ENCODE measurements at places on chromosomes 6 and 20.
A peak's percentile ranks its signal among the peaks of the same experiment; 100 is the strongest.

DNA sequence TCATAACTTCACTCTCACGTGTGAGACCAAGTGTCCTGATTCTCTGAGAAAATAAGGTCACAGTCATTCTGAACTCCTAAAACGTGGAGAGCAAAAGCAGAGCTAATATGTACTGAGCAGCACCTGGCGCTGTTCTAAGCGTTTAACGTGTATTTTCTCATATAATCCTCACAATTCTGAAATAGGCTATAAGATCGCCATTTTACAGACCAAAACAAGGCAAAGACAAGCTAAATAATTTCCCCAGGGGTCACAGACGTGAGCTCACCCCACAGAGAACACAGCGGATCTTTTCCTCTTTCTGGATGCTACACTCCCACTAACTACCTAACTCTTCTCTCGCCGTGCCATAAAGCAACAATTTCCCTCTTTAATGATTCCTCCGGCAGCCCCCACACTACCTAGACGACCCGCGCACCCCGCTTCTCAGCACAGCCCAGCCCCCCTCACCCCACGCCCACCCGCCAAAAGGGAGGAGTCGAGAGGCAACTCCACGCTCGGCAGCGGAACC is 636 bp downstream of the SUPT3H start:
- no peak for DNase-seq

GRCh38 chr20:3760655-3761348 is 6.8 kb downstream of the ADISSP start:
- no peak for DNase-seq

DNA sequence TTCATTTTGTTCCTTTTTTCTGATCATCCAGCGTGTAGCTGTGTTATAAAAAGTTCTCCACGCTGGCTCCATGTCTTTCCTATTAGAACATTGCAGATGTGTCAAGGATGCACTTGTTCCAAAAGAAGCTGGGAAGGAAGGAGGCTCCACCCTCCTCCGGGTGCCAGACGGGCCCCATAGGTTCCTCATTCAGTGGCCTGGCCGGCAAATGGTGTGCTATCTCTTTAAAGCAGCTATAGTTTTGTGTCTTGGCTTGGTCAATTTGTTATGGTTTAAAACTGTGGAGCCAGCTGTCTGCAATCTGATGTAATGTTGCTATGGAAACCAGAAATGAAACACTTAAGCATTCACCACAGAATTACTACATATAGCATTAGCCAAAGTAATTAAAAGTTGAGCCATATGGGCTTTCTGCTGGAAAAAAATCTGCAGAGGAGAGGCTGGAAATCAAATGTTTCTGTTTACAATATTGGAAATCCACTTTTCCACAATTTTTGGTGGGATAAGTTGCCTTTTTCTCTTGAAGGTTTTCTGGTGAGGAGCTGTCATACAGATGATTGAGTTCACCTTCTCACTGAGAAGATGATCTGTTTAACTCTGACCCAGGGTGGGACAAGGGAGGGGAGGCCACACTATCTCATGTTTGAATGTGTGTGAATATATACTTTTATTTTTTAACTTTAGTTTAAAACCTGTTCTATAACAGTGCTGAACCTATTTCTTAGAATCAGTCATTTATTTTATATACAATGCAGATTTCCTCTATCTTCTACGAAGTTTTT is 167.4 kb downstream of the SASH1 start:
- DNase-seq, result no peak

DNA sequence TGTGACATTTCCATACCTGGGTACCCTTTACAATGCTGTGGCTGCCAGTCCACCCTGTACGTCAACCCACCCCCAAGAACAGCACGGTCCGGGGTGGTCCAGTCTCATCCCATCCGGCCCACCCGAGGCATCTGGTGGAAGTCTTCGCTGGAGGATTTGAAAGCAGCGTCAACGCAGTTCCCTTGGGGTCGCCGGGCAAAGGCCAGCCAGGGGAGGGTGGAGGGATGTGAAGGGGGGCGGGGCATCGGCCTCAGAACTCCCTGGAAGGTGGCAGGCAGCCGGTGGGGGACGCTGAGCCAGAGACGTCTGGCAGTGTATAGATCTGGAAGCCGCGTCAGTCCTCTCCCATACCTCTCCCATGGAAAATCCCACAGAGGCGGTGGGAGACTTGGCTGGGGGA is 1944.0 kb upstream of the DEFB115 start:
- no peak for DNase-seq

DNA sequence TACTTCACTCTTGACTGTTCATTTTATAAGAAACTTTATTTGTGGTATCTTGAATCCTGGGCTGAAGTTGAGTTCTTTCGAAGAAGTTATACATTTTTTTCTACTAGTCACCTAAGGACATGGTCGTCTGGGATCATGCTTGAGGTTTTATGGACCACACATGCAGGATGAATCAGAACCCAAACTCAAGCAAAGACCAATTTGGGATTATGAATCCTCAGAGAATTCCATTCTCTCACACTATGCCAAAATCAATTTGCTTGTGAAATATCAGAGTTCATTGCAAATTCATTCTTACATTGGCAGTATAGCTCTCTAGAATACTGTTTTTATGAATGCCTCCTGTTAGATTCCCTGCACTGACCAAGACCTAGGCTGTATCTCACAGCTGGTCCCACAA is 114.3 kb upstream of the HDAC2 start:
- DNase-seq, result no peak

GRCh38 chr20:1934721-1935573 is 39.7 kb downstream of the SIRPA start:
- DNase-seq, result no peak

DNA sequence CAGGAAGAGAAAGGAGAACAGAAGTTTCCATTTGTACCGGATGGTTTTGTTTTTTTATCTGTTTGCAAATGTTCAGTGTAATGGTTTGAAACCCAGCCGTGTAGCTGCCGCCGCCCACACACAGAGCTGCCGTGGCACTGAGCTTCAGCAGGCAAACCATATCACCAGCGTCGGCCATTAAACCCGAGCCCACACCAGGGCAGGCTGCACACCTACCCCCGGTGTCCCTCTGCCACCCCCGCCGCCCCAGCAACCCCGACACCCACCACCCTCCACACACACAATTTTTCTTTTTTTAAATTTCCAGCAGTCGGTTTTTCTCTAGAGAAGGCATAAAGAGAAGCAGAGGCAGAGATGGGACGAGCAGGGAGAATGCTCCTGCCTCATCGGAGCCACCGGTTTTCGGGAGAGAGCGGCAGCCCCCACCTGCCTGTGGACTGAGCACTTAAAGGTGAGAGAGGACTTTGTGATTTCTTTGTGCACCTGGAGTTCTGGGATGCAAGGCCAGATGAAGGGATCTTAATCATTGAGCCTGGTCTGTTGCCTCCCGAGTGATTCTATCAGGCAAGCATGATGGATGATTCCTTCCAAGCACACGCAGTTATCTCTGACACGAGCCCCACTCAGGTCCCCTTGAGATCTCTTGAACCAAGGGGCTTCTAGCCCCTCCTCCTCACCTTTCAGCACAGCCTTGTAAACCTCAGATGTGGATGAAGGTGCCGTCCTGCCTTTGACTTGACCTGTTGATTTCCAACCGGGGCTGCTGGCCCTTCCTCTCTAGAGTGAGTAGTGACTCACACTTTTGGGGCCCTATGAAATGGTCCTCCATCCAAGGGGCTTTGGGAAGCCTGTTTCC is 17.5 kb upstream of the ZNF831 start:
- peak; percentile 41 for DNase-seq

- DNase-seq, result no peak
Measured at GRCh38 chr6:109260701-109261100, 121.6 kb downstream of the CD164 start.

GRCh38 chr6:135166515-135166914 is 14.6 kb upstream of the MYB start:
- DNase-seq, result no peak

DNA sequence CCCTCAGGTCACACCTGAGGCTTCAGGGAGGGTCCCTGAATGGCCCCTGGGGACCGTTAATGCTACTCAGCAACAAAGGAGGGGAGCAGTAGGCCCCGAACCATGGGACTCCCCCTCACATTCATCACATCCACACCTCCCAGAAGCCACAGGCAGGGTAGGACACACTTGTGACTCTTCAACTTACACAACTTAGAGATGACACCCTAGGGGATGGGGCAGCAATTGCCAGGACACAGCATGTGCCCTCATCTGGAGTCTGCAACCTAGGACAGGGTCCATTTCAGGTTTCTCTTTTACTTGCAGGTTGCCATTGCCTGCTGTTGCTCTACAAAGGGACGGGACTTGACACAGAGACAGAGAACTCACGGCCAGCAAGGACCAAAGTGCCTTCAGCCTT is 770 bp downstream of the ULBP3 start:
- no peak for DNase-seq

- DNase-seq, result no peak
Measured at GRCh38 chr6:69487688-69488087, 309.1 kb downstream of the LMBRD1 start.

- DNase-seq, result no peak
Measured at GRCh38 chr6:72940265-72940664, 285.0 kb downstream of the KHDC1L start.

Measured in GM12891 (cell line).